ENCODE measurements at places on chromosomes 5 and 9. TPM values are rescaled to one million over a fixed set of nuclear protein-coding genes. Genes with fewer than 3 reads are reported as not detected.

IL17B gene
- total RNA-seq, result 0.83 TPM

FST gene
- total RNA-seq, result 0.70 TPM

CMYA5 gene
- 1,662 TPM for total RNA-seq

ARID3C gene
- total RNA-seq, result not detected

ENTREP1 gene
- 12.1 TPM for total RNA-seq

CERT1 gene
- total RNA-seq, result 12.3 TPM

C1QTNF3 gene
- total RNA-seq, result 1.2 TPM

ARRDC1 gene
- 21.4 TPM for total RNA-seq

All from right atrium auricular region (tissue), 2 donors.